ENCODE measurements at places on chromosomes 5 and 9. TPM values are rescaled to one million over a fixed set of nuclear protein-coding genes. Genes with fewer than 3 reads are reported as not detected.

Gene ZBTB6
- total RNA-seq: 5.1 TPM

Gene FOXI1
- total RNA-seq: not detected

Gene CD72
- not detected for total RNA-seq

Gene PDZD2
- total RNA-seq: 4.5 TPM

Gene PCDHB13
- 0.30 TPM for total RNA-seq

Gene GAS1
- total RNA-seq: under 0.01 TPM

Gene PCDHGB5
- total RNA-seq: 7.9 TPM

Gene TRIM36
- 1.7 TPM for total RNA-seq

Gene ADAM19
- total RNA-seq: 5.0 TPM

Gene SPINK1
- total RNA-seq: not detected

Gene FLT4
- 51.0 TPM for total RNA-seq

Gene GABRB2
- not detected for total RNA-seq
